ENCODE measurements at places on chromosomes 16 and 17.

GRCh38 chr17:61862105-61862574 is 1.2 kb downstream of the BRIP1 start:
- DNase-seq, result peak; percentile 23

DNA sequence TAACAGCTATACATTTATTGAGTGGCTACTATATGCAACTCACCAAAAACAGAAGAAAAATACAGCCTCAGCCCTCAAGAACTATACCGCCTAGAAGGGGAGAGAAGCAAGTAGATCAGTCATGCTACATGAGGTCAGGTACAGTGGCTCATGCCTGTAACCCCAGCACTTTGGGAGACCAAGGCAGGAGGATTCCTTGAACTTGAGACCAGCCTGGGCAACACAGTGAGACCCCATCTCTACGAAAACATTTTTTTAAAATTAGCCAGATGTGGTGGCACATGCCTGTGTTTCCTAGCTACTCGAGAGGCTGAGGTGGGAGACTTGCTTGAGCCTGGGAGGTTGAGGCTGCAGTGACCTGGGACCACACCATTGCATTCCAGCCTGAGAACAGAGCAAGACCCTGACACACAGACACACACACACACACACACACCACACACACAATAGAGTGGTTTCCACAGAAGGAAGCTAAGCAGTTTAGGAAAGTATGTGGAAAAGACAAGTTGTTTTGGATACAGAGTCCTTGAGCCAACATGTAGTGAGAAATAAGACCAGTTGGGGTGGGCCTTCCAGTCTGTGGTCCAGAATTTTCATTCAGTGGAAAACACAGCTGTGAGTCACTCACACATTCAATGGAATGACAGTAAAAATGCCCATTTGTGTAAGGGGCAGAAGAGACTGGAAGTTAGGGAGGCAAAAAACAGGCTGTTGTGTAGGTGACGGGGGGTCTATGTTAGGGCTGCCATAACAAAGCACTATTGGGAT is 10.7 kb upstream of the SNTB2 start:
- peak; percentile 41 for DNase-seq

- no peak for DNase-seq
Observed at GRCh38 chr16:88805340-88805715, 1.7 kb downstream of the CDT1 start.

DNA sequence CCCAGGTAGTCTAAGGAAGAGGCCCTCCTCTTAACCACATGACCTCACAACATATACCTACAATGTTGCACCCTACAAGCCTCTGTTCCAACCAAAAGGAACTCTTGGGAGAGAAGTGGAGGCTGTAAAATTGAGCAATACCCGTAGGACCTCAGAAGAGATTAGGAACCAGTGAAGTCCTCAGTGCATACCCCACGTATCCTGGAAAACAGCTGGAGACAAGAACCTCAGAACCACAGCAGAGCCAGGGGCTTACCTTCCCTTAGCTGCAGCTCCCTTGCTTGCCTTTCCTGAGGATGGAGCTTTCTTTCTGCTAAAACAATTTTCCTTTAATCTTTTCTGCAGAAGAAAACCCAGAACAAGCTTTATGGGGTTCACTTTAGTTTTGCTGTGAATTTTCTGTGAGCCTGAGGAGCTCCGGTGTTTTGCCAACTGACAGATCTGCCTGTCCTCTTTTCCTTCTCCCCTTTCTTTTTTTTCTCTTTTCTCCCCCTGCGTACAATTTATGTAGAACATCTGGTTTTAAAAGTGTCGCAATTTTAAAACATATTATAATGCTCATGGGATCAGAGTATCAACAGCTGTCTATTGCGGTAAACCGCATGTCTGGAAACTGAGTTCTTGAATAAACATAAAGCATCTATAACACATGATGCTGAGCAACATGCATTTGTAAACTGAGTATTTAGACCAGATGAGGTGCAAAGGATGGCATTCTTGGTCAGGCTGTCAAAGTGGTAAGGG is 226.4 kb upstream of the MAF start:
- DNase-seq, result no peak

GRCh38 chr16:52422307-52422706 is 124.6 kb downstream of the TOX3 start:
- no peak for DNase-seq

DNA sequence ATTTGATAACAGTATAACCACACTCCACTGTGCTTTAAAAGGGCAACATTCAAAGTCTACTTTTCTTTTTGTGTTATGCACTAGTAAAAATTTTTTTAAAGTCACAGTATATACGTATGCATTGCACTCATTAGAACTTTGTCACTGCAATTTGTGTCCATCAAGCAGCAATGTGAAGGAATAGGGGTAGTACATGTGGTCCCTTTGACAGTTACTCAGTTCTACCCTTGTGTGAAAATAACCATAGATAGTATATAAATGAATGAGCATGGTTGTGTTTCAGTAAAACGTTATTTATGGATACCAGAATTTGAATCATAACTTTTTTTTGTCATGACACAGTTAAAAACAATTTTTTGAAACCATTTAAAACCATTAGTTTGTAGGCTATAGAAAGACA is 30.7 kb downstream of the NFATC3 start:
- DNase-seq, result no peak

- no peak for DNase-seq
Observed at GRCh38 chr16:5845046-5845445, 747.5 kb upstream of the EEF2KMT start.

Measured in dermis blood vessel endothelial cell (primary cell).